ENCODE measurements at places on chromosomes 4 and X. TPM values are rescaled to one million over a fixed set of nuclear protein-coding genes. Genes with fewer than 3 reads are reported as not detected.

The SSX2B gene
- 0.26 TPM for total RNA-seq

The CAPN6 gene
- total RNA-seq = 35.6 TPM

The RBMXL3 gene
- not detected for total RNA-seq

The CSN1S1 gene
- total RNA-seq = not detected

The UGT2B15 gene
- 826 TPM for total RNA-seq

The NR0B1 gene
- total RNA-seq = not detected

The HAUS7 gene
- 22.4 TPM for total RNA-seq

The CUL4B gene
- total RNA-seq = 36.1 TPM

The SCRG1 gene
- 8.4 TPM for total RNA-seq

The RHOXF2 gene
- total RNA-seq = not detected

The TEX13A gene
- not detected for total RNA-seq
